ENCODE measurements at places on chromosomes 6 and 20.

DNA sequence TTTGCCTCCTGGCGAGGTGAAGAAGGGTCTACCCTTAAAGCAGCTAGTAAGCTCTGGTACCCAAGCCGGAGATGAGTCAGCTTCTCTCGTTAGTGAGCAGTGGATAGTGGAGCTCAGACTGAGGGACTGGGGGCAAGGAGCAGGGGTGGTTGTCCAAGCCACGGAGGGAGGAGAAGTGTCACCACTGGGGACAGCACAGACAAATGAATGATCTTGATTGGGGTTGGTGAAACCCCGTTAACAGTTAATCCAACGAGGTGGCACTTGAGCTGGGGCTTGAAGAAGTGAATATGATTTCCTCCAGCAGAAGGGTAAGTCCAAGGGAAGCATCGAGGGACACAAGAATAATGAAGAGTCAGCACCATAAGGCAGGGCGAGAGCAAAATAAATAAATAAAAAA lies 43.0 kb downstream of the JARID2 start:
- no peak for DNase-seq

DNA sequence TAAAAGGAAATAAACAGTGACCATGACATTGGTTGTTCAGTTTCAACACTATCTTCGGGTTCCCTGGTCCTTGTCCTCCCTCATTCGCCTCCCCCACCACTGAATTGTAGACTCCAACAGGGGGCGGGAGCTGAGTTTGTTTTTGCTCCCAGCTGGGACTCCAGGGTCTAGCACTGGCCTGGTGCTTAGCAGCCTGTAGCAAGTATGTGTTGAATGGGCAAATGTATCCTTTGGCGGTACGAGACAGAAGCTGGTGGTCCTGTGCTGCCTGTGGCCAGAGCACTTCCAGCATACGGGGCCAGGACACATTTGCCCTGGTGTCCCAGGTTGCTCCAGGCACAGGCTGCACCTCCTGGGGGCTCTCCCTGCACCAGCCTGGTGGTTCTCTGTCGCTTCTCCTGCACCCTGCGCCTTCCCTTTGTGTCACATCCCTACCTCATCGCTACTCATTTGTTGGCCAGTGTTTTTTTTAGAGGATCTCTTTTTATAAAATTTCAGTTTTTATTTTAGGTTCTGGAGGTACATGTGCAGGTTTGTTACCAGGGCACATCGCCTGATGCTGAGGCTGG lies 40.1 kb downstream of the PHACTR3 start:
- no peak for DNase-seq

GRCh38 chr6:105898286-105898685 lies 187.8 kb upstream of the PRDM1 start:
- no peak for DNase-seq

DNA sequence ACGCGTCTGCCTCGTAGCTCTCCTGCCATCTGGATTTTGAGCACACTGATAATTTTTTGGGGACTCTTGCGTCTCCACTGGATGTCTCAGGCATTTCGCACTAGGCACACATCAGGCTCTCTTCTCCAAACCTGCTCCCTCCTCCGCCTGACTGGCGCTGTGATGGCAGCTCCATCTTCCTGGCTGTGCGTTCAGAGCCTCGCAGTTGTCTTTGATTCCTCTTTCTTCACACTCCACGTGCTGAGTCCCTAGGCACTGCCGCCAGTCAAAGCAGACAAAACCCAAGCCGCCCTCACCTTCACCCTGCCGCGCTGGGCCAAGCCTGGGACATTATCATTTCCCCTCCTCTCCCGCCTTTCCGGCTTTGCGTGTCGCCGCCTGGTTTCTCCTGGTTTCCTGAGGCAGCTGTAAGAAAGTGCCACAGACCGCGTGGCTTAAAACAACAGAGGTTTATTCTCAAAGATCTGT lies 778 bp downstream of the PSMG4 start:
- peak; percentile 17 for DNase-seq

- no peak for DNase-seq
These were observed 59.9 kb upstream of the GNRH2 start for GRCh38 chr20:2983508-2983907.

DNA sequence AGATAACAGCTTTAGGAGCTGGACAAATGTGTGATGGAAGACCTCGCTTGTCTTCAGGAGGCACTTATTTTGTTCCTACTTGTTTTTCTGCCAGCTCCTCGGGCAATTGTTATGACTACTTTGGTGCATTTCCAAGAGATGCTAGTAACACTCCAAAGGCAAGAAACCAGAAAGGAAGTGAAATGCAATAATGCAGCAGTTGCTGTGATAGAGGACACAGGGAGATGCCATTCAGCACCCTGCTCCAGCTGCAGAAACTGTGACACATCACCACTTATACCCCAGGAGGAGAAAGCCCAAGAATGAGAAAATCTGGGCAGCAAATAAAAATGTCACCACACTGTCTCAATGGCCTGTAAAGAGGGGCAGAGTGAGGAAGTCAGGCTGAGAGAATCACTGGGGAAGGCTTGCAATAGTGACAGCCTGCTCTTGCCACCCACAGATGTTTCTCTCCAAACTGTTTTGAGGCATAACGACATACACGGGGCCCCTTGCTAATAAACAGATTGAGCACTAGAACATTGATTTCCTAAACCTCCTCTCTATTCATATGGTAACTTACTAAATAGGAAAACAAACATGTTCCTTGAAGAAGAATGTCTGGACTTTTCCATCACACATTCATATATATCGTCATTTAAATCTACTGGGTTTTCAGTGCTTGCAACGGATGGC lies 231.0 kb upstream of the PRND start:
- no peak for DNase-seq

DNA sequence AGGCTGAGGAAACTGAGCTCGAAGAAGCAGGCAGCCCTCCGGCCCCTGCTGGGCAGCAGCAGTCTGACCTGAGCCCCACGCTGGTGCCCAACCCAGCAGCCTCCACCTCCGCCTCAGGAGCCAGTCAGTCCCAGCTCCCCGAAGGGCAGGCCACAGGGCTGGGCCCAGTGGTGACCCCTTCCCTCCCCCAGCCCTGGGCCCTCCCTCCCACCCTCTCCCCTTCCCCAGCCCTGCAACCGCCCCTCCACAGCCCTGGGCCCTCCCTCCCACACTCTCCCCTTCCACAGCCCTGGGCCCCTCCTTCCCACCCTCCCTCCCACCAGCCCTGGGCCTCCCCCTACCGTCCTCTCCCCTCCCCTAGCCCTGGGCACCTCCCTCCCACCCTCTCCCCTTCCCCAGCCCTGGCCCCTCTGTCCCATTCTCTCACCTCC lies 115.0 kb downstream of the TAF4 start:
- no peak for DNase-seq

DNA sequence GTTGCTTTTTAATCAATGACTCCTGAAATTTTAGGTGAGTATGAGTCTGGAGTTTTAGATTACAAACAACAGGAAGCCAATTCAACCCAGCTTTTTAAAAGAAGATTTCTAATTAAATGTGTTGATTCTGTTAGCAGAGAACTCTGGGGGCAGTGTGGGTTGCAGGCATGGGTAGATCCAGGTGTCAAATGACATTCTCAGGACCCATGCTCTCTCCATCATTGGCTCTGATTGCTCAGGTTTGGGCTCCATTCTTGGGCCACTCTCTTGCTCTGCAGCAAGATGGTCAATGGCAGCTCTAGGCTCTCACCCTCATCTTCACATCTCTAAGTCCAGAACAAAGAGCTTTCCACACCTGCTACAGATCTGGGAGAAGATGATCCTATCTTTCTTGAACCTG lies 463.7 kb downstream of the PREX1 start:
- no peak for DNase-seq

DNA sequence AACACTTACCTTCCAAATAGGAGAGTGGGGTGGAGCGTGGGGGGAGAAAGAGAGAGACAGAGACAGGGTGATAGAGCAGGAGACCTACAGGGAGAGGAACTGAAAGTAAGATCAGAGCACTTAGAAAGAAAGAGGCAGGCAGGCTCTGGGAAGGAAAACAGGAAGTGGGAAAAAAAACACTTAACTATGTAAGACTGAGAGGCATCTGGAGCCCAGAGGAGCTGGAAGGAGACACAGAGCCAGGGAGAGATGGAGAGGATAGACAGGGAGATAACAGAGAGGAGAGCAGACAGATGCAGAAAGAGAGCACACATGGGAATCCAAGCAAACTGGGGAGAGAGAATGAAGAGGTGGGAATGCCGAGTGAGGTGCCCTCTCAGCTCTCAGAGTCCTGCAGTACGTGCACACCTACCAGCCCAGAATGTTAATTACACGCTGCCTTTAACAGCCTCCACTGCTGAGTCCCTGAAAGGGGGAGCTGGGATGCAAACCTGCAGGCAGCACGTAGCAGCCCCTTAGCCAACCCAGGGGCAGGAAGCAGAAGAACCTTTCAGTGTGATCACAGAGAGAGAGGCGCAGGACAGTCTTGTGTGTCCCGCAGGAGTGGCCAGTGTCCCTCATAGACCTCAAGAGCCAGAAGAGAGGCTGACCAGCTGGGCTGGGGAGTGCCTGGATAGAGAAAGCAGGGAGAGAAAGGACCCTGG lies 132.7 kb upstream of the LRFN2 start:
- no peak for DNase-seq

DNA sequence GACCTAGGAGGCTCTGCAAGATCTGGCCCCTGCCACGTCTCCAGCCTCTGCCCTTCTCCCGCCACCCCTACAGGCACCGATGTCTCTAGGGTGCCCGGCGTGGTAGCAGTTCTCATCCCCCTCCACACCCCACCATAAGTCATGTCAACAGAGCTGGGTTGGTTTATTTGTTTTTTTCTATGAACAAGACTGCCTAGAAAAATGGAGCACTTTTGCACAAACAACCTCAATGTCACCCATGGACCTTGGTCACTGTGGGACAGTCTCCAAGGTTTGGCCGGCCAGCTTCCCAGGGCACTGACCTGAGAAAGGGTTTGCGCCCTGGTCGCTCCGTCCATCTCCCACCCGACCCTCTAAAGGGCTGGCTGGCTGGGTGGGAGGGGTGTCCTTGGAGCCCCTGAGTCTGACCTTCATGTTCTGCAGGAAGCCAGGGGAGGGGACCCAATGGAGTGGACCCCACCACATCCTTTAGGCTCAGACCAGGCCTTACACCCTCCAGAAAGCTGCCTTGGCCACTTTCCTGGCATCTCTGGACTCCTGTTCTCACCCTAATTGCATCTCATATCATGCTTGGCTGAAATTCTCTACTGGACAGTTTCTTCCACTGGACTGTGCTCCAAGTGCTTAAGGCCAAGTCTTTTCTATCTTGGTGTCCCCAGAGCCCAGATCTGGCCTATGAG lies 104.8 kb upstream of the PTPN1 start:
- DNase-seq: no peak

DNA sequence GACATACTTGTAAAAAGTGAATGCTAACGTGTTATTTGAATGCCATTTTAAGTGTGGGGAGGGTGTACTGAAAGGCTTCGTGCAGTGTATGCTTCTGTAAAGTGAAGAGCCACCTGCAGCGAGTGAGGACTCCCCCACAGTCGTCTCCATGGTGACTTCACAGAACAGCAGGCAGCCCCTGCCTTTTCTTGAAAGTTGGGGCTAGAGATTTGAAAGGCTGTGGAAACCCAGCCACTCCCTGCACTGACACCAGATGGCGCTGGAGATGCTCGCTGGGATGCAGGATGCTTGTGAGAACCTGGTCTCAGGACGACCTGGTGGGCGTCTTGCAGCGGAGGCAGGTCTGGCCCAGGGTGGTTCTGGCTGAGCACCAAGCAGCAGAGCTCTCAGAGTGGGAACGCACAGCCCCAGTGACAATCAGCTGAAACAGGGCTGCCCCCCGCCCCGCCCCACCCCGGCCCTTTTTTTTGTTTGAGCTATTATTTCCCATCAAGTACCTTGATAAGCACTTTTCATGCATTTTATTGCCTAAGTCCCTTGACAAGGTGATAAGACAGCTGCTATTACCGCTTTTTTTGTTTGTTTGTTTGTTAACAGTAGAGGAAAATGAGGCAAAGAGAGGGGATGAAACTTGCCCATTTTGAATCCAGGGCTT lies 150.3 kb downstream of the SYCP2 start:
- peak; percentile 6 for DNase-seq

DNA sequence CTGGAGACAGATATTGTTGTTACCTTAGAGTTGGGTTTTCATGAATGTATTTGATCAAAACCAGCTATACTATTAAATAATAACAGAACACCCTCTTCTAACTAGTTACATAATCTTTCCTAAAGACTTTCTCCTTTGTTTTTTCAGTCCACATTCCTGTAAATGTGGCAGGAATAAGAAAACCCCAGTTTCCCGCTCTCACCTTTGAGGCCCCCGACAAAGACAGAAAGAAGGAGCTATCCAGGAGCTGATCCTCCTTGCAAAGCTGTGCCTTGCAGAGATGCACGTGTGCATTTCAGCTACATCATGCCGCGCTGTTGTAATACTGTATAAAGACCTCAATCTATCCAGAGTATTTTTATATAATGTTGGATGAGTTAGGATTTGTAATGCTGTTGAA lies 102.7 kb downstream of the SLC22A3 start:
- no peak for DNase-seq

GRCh38 chr6:157538168-157538567 lies 157.2 kb downstream of the ZDHHC14 start:
- DNase-seq: no peak

GRCh38 chr20:8390037-8390433 lies 258.0 kb downstream of the PLCB1 start:
- DNase-seq: no peak

DNA sequence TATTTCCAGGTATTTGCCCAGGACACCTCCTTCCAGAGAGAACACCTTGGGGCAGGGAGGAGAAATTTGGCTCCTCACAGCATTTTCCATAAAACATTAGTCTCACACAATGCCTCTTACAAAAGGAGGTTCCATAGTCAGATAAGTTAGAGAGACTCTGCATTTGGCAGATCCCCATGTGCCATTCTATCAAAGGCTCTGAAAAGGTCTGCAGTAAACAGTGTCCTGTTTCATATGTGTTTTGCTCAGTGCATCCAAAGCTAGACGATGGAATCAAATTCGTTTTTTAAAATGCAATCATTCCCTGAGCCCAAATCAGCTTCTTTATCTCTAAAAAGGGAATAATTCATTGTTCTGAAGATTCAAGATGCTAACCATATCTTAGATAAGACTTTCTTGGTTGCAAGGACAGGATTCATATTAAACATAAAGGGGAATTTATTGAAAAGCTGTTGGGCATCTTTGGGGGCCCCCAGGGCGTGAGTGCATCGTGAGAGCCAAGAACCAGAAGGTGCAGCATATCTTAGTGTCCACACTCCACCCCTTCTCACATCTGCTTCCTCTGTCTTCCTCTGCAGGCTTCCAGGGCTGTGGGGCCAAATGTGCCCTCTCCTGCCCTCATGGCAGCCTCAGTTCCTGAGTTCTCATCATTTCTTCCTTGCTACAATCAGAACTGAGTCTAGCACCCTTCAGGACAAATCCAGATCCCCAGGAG lies 41.4 kb upstream of the MLN start:
- no peak for DNase-seq

DNA sequence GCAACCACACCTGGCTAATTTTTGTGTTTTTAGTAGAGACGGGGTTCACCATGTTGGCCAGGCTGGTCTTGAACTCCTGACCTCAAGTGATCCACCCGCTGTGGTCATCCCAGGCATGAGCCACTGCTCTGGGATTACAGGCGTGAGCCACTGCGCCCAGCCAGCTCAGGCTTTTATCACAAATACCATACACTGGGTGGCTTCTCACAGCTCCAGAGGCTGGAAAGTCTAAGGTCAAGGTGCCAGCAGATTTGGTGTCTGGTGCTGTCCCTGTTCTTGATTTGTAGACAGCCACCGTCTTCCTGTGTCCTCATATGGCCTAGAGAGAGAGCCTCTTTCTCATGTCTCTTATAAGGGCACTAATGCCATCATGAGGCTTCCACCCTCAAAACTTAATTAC lies 25.9 kb downstream of the SHLD1 start:
- no peak for DNase-seq
